ENCODE measurements at places on chromosomes 3 and 15. TPM values are rescaled to one million over a fixed set of nuclear protein-coding genes. Genes with fewer than 3 reads are reported as not detected.

MELTF gene
- 2.7 TPM for total RNA-seq

DNA sequence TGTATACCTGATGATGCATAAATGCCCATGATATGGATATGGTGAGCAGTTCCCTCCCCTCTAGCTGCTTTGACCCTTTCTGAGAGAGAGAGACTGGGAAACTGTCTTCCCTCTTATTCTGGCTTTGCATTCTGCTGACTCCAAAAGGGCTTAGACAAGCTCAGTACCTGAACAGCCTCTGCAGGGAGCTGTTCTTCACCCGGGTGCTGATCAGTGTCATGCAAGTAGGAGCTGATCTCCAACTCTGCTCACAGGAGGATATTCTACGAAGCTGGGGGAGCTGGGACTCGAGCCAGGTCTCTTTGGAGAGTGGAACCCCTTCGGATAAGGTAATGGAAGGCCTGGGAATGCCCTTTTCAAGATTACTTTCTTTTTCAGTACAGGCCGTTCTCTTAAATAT lies 237.1 kb downstream of the RYR3 start:
- DNase-seq, result peak; percentile 19

GRCh38 chr3:52833202-52833601 lies 1.6 kb downstream of the MUSTN1 start:
- DNase-seq, result no peak

DNA sequence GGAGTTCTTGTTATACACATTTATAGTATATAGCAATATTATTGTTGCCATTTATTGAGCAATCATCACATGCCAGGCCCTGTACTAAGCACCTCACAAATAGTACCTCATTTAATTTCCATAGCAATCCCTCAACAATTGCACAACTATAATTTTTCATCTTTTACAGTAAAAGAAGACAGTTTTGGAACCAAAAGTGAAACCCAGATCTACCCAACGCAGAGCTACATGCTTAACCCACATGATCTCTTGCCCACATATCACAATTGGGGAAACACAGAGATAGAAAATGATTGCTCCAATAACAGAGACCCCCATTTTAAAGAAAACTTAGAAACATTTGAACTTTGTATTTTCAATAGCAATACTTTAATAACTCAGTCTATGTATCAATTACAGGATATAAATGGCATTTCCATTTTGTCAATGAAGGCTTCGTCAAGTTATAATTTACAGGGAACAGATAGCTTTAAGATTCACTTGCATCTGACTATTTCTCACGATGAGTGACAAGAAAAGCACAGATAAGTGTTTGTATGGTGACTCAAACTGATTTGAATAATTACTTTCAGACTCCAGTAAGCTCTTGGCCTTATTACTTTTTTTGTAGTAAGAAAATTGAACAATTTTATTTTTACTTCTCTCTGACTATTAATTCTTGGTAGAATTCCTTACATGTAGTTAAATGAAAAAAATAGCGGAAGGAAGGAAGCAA lies 38.7 kb upstream of the CCDC50 start:
- no peak for DNase-seq

- DNase-seq, result peak; percentile 85
These were observed 25.3 kb downstream of the FOXL2 start for GRCh38 chr3:138921316-138922292.

- DNase-seq, result no peak
These were observed 1.4 kb upstream of the SEMA6D start for GRCh38 chr15:47715856-47716445.

All from HFFc6 (cell line).